NCI-H2029 (cell line): ENCODE measurements at places on chromosomes 5 and 9.
A peak's percentile ranks its signal among the peaks of the same experiment; 100 is the strongest.

GRCh38 chr9:108186642-108187395 is 669.0 kb downstream of the ACTL7B start:
- DNase-seq = peak; percentile 34

DNA sequence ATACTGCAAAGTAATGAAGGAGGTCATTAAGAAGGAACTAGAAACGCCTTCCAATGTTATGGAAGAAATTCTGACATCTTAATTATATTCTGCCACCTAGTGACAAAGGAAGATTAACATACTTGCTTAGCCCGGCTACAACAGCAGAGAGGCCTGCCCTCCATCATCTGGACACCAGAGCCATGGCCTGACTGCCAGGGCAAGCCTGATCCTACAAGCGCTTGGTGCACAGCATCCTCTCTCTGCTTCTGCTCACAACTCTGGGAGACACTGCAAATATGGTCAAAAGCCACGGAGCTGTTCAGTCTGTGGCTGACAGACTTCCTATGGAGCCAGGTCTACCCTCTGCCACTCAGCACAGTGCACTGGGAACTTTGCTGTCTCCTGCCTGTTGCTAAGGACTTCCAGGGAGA is 87.3 kb upstream of the SLC44A1 start:
- peak; percentile 20 for DNase-seq

- DNase-seq = no peak
Observed at GRCh38 chr9:129640086-129640870, 1.7 kb downstream of the ASB6 start.

DNA sequence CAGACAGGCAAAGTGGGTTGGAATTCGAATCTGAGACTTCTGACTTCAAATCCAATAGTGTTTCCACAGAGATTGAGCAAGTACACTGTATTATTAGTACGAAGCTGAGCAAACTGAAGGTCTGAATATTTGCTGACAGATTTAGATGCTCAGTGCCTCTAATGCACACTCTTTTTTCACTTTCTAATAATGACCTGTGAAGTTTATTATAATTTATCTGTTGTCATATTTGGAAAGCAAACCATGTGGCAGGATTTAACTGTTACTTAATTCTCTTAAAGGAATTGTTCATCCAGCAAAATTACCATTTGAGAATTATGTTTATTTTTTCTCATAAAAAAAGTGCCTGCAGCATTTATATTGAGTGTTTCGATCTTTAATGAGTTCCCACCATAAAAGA is 277.3 kb downstream of the DMRT2 start:
- no peak for DNase-seq

DNA sequence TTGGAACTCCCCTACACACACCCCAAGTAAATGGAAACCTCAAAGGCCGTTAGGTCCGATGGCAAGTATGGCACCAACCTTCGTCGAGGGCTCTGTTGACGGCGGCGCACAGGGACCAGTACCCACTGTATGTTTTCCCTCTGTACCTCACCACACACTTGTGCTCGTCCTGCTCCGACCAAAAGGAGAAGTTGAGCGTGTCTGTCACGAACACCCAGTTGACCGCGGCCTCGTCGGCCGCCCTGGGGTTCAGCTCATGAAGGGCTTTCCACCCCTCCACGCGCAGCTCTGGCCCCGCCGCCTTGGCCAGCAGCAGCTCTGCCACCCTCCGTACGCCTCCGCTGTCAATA is 24.0 kb downstream of the HNRNPK start:
- peak; percentile 23 for DNase-seq

DNA sequence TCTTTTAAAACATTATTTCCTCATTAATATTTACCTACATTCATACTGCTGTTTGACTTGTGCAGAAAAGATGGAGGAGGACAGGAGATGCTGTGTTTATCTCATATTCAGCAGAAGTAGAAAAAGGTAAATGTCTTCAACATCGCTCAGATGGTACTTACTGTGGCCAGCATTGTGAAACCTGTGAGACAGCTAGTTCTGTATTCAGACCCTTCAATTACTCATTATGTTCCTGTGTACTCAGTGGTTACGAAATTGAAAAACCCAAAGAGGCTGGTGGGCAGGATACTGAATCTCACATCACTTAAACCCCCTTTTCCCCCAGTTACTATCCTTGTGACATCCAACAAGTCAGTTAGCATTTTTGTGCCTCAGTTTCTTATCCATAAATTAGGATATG is 216.0 kb downstream of the KDM4C start:
- DNase-seq = no peak

GRCh38 chr5:150014456-150014855 is 13.9 kb downstream of the HMGXB3 start:
- DNase-seq = no peak
